C1 segment of cervical spinal cord (tissue), 14 donors: ENCODE measurements at places on chromosomes 5 and 9.

DNA sequence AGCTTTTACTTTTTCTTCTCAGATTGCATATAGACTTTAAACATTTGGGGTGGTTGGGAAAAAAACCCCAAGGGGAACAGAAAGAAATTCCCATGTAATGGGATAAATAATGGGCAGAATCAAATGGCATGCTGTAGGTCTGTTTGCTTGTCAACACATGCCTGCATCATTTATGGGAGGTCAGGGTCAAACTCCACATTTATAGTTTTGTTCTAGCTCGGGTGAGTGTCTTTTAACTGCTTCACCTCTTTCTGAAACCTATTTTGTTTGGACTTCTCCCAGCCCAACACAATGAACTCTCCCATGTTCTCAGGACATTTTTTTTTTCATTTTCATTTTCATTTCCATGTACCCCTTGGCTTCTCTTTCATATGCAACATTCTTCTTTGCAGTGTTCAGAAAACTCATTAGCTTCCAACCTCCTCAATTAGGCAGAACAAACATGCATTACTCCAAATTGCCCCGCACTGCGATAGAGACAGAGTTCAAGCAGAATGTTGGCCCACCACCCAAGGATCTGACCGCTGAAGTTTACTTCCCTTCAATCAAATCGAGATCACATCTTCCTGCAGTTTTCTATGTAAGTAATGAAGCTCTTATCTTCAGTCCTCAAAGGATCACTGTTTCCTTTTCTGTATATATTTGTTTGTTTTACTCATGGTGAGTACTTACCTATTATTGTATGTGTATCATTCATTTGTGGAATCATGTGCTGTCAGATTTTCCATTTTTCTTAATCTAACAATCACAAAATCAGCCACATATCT lies 354.6 kb downstream of the ZSWIM6 start:
- DNase-seq, result no peak

GRCh38 chr5:139554264-139554663 lies 6.9 kb upstream of the UBE2D2 start:
- no peak for DNase-seq

GRCh38 chr9:127545196-127546124 lies 66.6 kb upstream of the STXBP1 start:
- DNase-seq, result peak; percentile 53

- DNase-seq, result no peak
Measured at GRCh38 chr9:123749580-123750202, 180.2 kb downstream of the DENND1A start.

- no peak for DNase-seq
Measured at GRCh38 chr5:6731465-6732237, 18.4 kb downstream of the TENT4A start.
